ENCODE measurements at places on chromosomes 7 and 10.

DNA sequence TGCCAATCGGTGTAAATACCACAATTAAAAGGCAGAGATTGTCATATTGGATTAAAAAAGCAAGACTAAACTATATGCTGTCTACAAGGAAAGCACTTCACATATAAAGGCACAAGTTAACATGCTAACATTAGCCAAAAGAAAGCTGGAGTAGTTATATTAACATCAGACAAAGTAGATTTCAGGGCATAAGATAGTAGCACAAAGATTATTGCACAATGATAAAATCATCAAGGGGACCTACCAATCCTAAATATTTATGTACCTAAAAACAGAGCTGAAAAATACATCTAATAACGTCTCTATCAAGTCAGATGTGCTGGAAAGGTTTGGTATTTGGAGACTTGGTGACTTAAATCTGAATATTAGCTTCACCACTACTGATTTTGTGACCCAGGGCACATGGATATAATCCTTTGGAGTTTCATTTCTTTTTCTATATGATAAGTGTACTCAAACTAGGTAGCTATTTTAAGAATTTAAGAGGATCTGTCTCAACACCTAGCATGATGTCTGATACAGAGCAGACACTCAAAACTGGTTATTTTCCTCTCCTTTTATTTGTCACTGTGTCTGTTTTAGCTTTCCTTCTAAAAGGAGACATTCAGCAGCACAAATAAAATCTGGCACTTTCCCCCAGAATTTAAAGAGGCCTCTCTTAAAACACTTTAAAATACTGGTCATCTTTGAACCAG, 156.5 kb downstream of the DOCK4 start:
- no peak for DNase-seq

DNA sequence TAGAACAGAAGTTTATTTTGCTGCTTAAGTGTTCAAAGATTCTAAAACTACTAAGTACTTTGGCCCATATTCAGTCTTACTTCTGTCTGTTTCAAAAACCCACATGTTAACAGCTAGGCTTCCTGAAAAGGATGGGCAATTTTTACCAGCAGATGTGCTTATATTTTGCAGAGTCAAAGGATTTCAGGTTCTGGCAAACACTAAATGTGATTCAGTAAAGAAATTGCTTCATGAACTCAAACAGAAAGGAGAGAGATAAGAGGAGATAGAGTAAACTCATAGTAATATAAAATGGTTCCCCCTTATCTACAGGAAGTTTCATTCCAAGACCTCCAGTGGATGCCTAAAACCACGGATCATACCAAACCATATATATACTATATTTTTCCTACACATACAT, 248.5 kb downstream of the AGMO start:
- DNase-seq = no peak

- DNase-seq = peak; percentile 32
These were observed 338.2 kb upstream of the PRKCQ start for GRCh38 chr10:6918305-6918704.

GRCh38 chr10:32477499-32477898, 31.6 kb downstream of the CCDC7 start:
- no peak for DNase-seq

- DNase-seq = no peak
These were observed 73.9 kb upstream of the KAT6B start for GRCh38 chr10:74752371-74753040.

- DNase-seq = peak; percentile 39
These were observed 956 bp upstream of the KLHDC10 start for GRCh38 chr7:130069179-130069977.

DNA sequence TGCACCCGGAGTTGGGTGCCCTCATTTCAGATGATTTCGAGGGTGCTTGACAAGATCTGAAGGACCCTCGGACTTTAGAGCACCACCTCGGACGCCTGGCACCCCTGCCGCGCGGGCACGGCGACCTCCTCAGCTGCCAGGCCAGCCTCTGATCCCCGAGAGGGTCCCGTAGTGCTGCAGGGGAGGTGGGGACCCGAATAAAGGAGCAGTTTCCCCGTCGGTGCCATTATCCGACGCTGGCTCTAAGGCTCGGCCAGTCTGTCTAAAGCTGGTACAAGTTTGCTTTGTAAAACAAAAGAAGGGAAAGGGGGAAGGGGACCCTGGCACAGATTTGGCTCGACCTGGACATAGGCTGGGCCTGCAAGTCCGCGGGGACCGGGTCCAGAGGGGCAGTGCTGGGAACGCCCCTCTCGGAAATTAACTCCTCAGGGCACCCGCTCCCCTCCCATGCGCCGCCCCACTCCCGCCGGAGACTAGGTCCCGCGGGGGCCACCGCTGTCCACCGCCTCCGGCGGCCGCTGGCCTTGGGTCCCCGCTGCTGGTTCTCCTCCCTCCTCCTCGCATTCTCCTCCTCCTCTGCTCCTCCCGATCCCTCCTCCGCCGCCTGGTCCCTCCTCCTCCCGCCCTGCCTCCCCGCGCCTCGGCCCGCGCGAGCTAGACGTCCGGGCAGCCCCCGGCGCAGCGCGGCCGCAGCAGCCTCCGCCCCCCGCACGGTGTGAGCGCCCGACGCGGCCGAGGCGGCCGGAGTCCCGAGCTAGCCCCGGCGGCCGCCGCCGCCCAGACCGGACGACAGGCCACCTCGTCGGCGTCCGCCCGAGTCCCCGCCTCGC, at the start of gene EGFR:
Gene EGFR, plus strand, starts transcription at position 657 of the 830 bp plus-strand sequence. CDS start 261 bp downstream, outside the sequence.
- DNase-seq = peak; percentile 84

DNA sequence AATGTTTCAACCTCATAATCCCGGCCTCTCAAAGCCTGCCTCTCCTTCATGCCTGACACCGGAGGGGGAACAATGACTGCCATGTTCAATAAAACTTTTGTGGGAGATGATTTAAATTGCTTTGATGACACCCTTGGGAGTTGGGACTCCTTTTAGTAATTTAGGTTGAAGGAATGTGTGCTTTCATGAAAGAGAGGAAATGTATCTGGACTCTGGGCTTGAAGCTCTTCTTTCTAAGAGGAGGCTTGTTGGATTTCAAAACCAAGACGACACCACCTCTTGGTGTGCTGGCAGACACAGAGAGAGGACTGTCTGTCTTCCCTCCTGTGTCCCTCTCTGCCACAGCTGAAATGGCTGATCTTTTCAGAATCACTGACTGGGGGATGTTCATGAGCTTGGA, 168.1 kb downstream of the GALNT17 start:
- no peak for DNase-seq

GRCh38 chr10:128898133-128898915, 568.7 kb upstream of the MGMT start:
- no peak for DNase-seq

DNA sequence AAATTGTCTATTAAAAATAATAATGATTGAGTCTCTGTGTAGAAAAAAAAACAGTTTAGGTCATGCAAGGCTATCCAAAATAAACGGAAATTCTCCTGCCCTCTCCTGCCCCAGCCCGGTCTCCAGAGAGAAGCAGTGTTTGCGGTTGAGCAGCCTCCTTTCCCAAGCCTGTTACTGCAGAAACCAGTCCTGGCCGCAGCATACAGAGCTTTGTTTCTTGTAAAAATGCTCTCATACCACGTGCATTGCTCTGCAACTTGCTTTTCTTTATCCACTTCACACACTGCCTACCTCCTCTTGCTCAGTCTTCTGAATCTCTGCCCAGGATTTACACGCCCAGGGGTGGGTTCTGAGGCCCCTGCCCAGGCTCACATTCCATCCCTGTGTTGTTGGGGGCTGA, 34.4 kb upstream of the CUL1 start:
- no peak for DNase-seq

DNA sequence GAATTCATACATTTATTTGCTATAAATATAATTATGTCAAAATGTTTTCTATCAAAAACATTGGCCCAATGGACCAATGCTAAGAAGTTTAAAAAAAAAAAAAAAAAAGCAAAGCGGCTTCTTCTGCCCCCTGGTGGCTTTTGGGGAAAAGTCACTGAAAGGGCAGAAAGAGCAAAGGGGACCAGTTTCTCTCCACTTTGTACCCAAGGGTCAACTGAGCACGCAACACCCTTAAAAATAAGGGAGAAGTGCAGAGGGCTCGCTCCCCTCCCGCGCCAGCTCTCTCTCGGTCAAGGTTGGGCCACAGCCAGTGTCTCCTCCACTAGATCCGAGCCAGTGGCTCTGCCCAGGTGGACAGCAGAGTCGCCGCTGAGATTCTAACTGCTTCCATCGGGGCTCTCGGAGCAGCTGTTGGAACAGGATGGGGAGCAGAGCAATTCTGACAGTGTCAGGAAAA, 136.4 kb upstream of the FGFR2 start:
- DNase-seq = peak; percentile 62

GRCh38 chr10:104589431-104589830, 51.7 kb upstream of the SORCS3 start:
- DNase-seq = no peak

DNA sequence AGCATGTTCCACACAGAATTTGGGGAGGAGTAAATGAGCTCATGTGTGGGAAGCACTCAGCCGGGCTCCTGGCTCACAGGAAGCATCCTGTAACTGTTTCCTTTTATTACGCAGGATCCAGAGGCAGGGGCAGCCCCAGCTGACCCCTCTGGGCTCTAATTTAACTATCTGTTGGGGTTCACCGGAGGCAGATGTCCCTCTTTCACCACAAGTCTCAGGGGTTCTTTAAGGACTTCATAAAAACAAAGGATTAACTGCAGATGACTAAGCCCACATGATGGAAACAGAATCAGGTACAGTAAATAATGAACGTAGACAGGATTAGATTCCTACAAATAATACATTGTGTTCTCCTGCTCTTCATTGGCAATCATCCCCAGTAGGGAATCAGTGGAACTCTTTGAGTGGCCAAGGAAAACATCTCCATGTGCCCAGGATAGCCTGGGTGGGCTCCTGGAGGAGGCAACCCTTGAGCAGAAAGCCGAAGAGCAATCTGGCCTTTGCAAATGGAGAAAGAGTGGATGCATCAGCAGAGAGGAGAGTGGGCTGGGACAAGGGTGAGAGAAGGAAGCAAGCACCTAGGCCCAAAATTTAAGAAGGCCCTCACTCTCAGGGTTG, 24.6 kb downstream of the TBXAS1 start:
- peak; percentile 54 for DNase-seq

- DNase-seq = no peak
These were observed 4.0 kb upstream of the CACNB2 start for GRCh38 chr10:18136073-18136791.

DNA sequence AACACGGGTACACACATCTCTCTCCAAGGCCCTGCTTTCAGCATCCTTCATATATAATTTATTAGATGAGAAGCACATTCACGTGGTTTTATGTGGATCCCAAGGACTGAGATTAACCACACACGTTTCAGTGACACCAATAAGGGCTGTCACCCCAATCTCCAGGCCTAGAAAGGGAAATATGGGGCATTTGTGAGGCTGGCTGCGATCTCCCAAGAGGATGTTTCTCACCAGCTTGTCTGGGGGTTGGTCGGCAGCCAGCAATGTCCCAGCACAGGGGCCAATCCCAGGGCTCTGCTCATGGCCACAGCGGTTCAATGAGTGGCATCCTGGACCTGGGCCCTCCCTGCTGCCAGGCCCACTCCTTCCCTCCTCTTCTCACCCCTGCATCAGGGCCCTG, 115.5 kb downstream of the ITIH5 start:
- DNase-seq = no peak

DNA sequence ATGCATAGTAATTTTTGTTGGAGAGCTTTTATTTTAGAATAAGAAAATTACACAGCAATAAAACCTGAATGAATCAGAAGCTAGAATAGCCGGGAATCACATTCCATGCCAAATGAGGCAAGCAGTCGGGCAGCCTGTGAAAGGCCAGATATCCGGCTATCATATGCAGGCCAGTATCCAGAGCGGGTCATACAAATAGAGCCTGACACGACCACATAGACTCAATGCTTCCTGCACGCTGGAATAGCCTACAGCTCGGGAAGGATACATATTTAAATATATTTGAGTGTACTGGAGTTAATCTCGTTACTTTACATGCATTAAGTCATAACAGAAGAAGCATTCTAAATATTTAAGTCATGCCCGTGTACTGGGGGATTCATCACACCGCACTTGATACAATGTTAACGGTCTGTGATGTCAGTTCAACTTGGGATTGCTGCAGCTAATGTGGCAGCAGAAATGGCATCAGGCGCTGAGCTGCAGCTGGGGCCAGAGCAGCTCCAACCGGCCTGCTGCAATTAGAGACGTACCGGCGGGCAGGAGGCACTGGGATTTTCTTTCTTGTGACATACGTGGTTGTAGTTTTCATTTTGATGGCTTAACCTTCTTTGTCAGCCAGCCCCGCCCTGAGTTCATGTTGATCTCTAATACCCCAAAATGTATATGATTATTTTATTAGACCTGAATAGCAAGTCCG, 112.0 kb downstream of the EBF3 start:
- DNase-seq = no peak

DNA sequence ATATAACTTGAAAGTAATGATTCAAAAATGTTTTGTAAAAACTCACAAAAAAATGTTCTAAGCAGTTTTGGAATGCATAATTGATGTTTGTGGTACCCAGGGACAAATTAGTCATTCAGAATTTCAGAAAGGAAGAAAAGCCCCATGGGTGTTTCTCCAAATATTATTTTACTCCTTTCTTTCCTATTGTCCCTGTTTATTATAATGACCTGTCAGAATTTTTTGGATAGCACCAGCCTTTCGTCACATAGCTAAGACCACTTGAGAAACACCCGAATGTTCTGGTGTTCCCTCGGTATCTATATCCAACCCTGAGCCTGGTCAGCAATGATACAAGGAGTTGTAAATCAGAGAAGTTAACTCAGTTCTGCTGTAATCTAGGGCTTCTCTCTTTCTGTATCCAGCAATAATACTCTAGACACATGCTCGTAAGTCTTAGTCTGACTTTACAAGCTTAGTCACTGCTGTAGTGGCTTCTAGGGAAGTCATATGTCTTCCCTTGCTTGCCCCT, 64.8 kb upstream of the MEOX2 start:
- no peak for DNase-seq

DNA sequence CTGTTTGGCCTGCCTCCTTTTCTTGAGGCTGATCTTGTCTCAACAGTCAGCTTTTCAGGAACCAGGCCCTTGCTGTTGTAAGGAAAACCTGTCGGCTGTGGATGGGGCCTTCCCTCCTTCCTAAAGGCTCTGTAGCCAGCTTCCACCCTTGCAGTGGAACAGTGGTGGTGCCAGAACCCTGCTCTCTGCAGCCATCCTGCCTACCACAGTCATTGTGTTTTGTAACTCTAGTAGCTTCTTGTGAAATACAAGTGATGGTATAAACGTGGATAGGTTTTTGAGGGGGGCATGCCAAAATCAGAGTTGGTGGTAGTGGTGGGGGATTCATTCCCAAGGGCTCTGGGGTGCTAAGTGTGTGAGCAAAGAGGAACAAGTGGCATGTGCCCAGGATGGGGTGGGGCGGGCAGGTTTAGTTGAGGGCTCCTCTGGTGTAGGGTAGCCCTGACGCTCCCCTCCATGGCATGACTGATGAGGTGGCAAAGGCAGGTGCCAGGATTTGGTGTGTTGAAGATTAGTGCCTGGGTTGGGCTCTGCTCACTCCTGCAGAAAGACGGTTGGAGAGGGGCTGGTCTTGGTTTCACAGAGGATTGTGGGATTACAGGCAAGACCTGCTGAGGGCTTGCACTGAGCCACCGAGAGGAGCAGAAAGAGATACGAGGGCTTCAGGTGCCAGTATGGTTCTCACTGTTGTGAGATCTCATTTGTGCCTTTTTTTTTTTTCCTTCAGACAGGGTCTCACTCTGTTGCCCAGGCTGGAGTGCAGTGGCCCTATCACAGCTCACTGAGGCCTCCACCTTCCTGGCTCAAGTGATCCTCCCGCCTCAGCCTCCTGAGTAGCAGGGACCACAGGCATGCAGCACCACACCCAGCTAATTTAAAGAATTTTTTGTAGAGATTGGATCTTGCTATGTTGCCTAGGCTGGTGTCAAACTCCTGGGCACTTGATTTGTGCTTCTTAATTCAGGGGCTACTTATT, 7.4 kb downstream of the TSPAN14 start:
- DNase-seq = no peak

GRCh38 chr10:127720142-127720541, 16.8 kb upstream of the FOXI2 start:
- no peak for DNase-seq

Measured in DMS53 (cell line).